ENCODE measurements at places on chromosomes 13 and 19.

DNA sequence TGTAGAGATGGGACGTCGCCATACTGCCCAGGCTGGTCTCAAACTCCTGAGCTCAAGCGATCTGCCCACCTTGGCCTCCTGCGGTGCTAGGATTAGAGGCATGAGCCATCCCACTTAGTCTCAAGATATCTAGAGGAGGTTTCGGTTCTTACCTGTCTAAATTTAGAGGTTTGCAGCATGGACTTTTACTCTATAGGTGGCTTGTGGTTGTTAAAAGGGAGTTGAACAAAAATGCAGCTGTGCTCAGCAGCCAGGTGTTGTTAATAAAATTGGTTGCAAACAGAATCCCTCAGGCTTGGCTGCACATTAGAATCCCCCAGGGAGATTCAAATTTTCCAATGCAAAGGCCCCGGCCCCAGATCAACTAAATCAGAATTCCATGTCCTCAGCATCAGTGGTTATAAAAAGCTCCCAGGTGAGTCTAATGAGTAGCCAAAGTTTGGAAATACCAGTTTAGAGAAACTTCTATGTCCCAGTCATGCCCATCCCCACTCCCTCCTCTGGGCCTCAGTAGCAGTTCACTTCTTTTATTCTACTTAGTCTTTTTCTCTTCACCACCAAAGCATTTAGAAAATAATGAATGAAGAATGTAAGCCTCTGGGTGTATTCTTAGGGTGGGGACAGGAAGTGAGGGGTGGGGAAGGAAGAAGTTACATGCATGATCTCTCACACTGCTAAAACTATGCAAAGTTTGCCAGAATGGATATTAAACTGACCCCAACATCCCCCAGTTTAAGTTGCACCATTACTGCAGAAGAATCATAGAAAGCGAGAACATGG is 471.0 kb downstream of the COG6 start:
- DNase-seq: no peak

- no peak for DNase-seq
Measured at GRCh38 chr19:51546107-51546649, 14.7 kb upstream of the SIGLEC6 start.

DNA sequence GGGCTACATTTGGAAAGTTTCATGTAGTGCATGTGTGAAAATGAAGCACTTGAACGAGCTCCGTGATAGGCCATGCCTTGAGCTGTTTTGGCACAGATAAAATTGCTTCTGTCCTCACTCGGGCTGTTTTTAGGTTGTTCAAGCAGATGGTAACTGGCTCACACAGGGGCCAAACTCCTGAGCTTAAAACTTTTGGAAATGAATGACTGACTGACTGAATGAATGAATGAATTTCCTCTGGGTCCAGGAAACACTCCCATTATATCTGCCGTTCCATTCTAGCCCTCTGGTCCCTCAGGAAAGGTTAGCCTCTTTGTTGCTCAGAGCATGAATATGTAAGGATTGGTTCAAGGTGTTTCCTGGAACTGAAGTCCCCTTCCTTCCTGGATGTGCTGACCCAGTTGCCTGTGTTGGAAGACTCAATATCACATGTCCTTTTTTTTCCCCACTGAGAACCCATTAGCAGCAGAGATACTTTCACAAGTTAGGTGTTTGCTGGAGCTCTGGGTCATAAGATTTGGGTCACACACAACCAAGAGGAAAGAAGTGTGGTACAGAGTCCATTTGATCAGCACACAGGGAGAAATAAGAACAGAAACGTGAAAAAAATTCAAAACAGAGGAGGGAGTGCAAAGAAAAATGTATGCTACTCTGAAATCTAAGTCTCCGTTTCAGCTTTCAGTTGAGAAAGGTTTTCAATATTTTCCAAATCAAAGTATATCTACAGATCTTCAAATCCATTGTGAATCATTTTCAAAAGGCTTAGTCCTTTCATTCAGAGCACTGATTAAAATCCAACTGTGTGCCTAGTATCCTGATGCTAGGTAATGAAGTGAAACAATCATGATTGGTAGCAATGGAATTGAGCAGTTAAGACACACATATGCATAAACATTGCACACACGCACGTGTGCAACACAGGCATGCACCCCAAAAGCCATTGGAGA is 18.9 kb downstream of the MBNL2 start:
- DNase-seq: no peak

DNA sequence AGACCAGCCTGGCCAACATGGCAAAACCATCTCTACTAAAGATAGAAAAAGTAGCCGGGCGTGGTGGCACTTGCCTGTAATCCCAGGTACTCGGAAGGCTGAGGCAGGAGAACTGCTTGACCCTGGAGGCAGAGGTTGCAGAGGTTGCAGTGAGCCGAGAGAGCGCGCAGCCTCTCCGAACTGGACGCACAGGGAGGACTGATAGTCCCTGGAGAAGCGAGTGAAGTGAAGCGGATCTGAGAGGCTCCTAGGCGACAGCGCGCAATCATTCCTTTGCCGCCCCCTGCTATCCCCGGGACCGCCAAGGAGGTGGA is 233 bp downstream of the ZNF561 start:
- DNase-seq: no peak

- no peak for DNase-seq
Measured at GRCh38 chr13:107669391-107669993, 545.8 kb downstream of the LIG4 start.
